ENCODE measurements at places on chromosomes 11 and 22.

DNA sequence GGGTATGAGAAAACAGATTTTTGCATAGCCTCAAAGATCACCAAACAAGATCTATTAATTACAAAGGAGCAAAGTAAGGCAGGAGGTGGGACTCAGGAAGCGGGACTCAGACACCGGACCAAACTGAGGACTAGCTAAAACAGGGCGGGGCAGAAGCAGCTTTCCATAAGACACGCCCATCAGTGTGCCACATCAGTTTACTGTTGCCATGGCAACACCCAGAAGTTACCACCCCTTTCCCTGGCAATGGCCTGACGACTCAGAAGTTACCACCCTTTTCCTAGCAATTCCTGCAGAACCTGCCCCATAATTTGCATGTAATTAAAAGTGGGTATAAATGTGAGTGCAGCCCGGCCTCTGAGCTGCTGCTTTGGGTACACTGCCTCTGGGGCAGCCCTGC lies 173.9 kb downstream of the SHANK2 start:
- no peak for DNase-seq

- DNase-seq: no peak
Measured at GRCh38 chr11:71947498-71947897, 18.7 kb downstream of the RNF121 start.

GRCh38 chr11:117678658-117679406 lies 118.2 kb downstream of the DSCAML1 start:
- no peak for DNase-seq

GRCh38 chr11:127640561-127641451 lies 640.2 kb upstream of the KIRREL3 start:
- DNase-seq: no peak

- DNase-seq: no peak
Measured at GRCh38 chr11:30740091-30740490, 153.9 kb upstream of the MPPED2 start.

DNA sequence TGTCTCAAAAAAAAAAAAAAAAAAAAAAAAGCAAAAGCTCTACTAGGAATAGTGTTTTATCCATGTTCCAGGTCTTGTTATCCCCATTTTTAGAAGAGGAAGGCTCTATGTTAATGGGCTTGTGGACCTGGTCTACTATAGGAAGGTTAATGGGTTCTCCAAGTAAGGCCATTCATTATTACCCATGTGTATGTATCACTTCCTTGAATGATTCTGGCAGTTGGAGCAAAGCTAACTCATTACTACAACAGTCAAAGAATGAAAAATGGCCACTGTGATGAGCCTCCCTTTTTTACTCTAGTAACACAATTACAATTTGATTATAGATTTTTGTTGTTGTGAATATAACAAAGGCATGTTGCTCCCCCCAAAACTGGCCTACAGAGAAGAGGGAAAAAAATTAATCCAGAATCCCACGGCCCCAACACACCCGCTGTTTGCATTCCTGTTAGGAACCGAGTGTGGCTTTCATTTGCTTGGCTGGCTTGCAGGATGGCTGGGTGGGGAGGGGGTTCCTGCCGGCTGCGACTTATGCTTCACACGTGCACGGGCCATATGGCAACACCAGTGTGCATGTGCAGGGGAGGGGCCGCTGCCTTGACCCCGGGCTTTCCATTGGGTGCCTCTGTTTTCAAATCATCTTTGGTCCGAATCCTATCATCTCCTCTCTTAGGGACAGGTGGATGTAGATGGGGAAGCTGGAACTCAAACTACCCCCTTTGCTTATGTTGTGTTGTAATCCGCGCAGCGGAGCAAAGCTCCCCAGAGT lies 148.8 kb downstream of the HIPK3 start:
- no peak for DNase-seq

- DNase-seq: no peak
Measured at GRCh38 chr11:46389450-46390330, 1.9 kb downstream of the CHRM4 start.

DNA sequence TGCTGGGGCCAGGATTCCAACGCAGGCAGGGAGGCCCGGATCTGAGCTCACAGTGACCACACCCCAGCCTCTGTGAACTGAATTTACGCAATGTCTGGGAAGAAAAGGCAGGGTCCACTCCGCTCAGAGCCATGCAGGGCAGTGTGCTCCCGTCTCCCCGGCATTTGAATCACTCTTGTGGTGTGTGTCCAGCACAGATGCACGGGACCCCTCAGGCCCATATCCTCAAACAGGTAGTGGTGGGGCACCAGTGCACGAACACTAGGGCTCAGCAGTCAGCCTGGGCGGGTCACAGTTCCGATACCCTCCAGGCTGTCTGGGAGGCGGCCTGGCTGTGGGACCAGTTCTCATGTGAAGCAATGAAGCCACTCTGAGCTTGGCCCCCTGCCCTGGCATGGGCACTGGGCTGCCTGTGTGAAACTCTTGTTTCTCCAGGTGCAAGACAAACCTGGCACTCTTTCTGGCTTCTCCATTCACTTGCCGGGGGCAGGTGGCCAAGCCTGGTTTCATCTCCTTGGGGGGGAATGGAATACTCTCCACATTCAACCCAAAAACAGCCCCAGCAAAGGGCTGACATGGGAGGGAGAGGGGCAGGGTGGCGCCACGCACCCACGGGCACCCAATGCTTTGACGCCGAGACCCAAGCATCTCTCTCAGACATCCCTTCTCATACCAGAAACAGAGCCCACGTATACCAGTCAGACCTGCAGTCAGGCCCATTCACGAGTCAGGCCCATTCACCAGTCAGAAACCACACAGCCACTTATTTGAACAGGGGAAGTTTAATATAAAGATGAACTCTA lies 14.3 kb downstream of the DHCR7 start:
- DNase-seq: no peak
